Nephron progenitor cell (in vitro differentiated cells): ENCODE measurements at places on chromosomes 3 and 15.

DNA sequence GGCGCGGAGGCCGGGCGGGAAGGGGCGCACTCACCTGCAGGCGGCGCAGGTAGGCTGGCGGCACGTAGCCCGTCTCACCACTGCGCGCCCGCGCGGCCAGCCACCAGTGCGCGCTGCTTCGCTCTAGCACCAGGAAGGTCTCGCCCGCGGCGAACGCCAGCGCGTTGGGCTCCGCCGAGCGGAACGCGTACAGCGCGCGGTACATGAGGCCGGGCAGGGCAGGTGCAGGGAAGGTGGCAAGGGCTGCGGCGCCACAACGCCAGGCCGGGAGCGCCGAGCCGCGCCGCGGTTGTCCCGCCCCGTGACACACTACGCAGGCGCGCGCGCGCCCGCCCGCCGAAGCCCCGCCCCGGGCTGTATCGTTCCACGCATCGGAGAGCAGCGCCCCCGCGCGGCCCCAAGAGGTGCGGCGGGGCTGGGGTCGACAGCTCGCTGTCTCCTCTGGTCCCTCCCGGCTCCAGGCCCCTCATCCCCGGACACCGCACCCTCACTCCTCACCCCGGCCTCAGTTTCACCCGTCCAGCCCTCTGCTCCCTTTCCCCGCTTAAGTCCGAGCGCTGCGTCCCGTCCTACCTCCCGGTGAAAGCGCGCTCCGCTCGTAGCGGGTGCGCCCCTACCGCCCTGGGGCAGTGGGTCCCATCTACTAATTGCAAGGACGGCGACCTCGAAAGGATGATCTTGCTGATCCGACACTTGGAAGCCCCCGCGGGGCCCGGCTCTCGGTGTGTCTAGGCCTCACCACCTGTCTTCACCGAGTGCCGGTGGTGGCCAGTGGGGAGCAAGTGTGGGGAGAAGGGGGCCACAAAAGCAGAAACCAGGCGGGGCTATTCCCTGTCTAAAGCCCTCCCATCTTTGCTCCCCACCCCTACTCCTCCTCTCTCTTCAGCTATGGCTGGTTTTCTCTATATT lies at the start of gene NCKIPSD:
Gene NCKIPSD, minus strand, starts transcription at position 313 of the 909 bp plus-strand sequence. Its CDS starts 108 bp downstream, at position 205.
- DNase-seq, result peak; percentile 96

DNA sequence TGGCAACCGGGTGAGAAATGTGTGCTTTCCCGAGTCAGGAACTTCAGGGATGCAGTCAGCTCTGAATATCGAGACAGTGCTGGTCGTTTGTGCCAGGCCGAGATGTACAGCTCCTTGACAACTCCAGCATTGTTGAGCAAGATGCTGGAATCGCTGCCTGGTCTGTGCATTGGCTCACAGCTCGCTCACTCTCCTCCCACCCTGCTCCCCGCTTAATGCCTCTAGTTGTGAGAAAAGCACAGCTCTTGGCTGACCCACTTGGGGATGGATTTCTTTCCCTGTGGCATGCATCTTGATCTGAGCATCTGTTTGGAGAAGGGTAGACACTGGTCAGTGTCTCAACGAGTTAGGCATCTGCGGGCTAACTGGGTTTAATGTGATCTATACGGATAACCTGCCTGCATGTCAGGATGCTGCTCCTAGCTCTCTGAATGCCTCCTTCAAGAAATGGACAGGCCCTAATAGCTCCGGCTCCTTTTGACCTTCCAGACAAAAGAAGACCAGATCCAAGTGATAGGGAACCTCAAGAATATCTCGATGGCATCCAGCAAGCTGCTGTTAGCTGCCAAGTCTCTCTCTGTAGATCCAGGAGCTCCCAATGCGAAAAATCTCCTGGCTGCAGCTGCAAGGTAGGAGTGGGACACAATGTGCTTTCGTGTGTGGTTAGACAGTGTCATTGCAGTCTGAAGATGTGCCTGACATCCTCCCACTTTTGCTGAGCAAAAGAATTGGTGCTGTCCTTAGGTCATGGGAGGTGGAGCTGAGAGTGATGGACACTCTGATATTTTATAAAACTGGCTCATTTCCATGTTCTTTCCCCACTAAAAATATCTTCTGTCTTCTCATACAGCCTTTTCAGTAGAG lies 302.2 kb upstream of the TPM1 start:
- no peak for DNase-seq

DNA sequence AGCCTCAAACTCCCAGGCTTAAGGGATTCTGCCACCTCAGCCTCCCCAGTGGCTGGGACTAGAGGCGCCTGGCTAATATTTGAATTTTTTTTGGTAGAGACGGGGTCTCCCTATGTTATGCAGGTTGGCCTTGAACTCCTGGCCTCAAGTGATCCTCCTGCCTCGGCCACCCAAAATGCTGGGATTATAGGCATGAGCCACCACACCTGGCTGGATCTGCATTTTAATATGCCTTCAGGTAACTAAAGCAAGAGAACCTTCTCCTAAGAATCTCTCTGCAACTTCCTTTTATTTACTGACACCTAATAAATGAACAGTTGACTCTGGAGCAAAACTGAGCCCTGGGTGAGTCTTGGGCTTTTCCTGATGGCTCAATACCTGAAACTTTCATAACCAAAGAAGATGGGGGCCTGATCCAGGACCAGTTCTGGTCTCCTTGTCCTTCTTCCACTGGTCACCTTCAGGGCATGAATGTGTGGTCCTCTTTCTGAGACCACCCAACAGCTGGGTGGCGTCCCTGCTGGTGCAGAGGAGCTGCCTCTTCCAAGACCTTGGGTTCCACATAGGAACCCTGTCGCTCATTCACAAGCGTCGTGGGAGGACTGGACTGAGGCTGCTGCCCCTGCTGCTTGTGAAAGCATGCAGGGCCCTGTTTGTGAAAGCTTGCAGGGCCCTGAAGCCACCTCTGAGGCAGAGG lies 28.2 kb downstream of the CCR9 start:
- DNase-seq, result no peak

GRCh38 chr3:169764312-169764881 lies 463 bp downstream of the TERC start:
- no peak for DNase-seq

DNA sequence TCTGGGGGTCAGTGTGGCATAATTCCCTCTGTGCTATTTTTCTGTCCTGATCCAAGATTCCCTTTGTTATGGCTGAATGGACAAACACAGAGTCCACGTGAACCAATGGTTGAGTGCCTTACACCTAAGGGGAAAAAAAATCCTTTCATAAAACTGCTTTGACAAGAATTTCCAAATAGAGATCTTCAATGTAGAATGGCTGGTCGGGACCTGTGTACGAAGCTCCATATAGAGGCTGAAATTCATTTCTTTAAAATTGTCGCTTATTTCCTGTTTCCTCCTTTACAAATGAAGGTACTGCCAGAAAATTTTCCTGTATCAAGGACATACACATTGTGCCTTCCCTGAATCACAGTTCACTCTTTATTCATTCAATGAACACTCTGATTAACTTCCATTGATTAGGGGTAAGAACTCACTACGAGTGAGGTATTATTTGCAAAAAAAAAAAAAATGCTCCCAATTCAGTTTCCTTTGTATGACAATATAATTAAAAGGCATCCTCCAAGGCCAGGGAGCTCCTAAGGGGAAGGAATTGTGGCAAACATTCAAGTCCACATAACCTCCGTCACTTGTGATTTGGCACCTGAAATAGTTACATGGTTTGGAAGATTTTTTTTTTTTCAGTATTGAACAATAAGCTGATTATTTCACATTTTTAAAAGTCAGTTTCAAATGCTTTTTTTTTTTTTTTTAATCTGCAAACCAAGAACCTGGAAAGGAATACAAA lies 293.8 kb downstream of the MEX3B start:
- DNase-seq, result no peak
